ENCODE measurements at places on chromosomes 5 and 9.
A peak's percentile ranks its signal among the peaks of the same experiment; 100 is the strongest.

- no peak for DNase-seq
Observed at GRCh38 chr5:79120221-79120620, 8.6 kb downstream of the BHMT start.

DNA sequence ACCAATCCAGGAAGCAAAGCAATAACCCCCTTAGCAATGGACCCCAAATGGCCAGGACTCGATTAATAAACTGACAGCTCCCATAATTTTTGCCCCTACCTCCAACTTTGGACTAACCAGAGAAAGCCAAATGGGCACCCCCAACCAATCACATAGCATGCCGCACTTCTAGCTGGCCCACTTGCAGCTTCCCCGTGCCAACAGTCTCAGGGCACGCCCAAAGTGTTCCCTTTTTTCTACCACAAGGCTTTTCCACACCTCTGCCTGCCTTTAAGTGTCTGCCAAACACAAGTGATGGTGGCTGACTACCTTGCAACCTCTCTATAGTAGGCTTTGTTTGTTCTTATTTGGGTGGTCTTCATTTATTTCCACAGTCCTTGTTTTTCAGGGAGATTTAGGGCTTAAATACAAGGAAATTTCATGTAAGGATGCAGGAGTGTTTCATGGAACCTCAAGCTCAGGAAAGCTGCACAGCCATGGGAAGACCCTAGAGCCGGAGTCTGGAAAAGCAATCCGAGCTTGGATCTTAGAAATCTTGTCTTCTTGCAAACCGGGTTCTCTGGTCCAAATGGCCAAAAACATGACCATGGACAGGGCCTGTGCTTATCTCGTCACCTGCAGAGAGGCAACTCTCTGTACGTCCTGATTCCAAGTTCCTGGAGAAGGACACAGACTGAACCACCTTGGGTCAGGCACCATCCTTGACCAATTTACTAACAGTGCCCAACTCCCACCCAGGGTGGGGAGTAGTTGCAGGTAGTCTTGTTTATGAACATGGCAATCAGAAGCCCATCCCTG is 89.2 kb downstream of the THBS4 start:
- DNase-seq = no peak

- no peak for DNase-seq
Observed at GRCh38 chr5:150270541-150271295, 18.9 kb downstream of the CAMK2A start.

DNA sequence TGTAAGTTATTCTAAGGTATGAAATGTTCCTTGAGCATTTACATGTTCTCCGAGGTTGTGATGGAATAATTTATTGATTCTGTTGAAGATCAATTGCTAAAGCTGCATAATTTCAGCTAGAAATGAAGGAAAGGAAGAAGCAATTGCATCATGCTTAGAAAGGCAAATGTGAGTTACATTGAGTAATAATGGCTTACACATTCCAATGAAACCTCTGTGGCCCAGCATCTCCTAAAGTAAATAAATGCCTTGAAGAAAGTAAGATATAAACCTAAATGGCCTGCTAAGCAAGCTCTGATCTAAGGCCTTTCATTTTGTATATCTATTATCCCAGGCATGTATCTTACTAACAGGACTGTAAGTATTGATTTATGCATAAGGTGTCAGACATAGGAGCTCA is 677.3 kb upstream of the RGMB start:
- no peak for DNase-seq

GRCh38 chr9:89177944-89178829 is at the start of gene SHC3:
Gene SHC3, minus strand, starts transcription at chr9:89178818. Its CDS starts 358 bp downstream, at chr9:89178460.
- no peak for DNase-seq

DNA sequence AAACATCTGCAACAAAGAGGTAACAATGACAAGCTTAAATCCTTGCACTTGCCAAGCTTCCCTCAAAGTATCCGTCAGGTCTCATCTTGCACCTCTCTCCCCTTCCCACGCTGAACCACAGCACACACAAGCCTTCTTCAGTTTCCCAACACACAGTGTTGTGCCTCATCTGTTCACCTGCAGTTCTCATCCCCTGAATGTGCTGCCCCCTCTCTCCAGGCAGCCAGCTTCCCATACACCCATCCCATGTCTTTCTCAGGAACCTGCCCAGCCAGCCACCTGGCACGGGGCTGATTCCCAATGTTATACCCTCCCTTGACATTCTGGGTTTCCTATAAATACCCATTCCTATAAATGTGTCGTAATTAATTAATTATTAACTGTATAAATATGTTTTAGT is 314.8 kb downstream of the PRELID2 start:
- DNase-seq = no peak

DNA sequence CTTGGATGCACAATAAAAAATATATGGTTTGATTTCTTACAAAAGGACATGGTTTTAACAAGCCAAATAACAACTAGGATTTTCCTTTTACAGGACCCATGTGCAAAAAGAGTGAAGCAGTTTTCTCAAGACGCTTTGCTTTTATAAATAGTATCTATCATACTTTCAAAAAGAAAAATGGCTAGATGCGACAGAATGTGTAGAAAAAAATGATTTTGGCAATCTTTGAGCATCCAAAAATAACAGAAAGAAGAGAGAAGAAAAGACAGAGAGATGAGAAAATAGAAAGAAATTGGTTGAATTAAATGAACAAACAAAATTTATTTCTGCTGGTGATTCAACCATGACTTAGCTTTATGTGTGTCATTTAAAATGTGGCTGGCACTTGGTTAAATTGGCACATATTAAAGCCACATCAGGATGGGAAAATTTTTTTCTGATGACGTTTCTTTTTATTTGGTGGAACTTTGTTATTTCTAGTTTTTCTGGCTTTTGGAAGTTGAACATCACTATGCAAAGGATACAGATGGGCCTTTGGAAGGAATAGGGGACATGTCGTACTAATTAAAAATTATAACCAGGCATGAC is 35.6 kb upstream of the NREP start:
- DNase-seq = no peak

DNA sequence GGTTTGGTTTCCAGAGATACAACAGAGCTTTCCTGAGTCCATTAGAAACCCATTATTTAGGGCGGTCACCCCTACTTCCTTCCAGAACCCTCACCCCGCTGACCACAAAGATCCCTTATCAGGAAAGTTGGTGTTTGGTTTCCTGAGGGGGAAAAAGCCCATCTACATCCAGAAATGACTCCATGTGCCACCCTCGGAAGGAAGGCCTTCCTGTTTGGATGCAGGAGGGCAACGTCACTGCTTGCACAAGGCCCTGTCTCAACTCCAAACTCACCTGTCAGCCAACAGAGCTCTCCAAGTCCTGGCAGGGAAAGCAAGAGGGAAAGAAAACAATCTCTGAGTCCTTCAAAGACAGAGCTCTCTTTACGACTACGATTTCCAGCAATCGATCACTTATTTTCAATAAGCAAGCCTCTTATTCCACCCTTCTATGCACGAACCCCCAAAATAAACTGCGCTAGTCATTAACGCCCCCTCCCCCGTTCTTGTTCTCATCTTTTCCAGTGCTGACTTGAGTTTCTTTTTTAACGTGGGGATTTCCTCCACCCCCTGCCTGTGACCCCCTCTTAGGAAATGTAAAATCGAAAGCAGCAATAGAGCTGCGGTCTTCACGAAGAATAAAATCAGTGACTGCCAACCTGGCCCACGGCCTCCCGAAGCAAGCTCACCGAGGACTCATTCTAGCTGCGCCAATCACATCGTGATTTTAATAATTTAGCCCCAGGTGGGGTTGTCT is 35.7 kb upstream of the NTNG2 start:
- DNase-seq = peak; percentile 56

DNA sequence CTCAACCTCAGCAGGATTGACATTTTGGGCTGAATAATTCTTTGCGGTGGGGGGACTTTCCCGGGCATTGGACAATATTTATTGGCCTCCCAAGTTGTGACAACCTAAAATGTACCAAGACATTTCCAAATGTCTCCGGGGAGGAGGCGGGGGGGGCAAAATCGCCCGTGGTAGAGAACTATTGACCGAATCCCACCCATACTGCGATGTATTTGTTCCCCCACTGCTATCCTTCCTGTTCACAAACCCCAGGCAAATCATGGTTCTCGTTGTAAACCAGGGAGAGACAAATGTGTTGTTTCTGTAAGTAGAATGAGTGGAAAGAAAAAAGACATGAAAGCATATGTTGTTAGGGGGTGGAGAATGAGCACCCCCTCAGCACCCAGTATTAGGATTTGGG is 141.9 kb downstream of the PSAT1 start:
- DNase-seq = no peak

DNA sequence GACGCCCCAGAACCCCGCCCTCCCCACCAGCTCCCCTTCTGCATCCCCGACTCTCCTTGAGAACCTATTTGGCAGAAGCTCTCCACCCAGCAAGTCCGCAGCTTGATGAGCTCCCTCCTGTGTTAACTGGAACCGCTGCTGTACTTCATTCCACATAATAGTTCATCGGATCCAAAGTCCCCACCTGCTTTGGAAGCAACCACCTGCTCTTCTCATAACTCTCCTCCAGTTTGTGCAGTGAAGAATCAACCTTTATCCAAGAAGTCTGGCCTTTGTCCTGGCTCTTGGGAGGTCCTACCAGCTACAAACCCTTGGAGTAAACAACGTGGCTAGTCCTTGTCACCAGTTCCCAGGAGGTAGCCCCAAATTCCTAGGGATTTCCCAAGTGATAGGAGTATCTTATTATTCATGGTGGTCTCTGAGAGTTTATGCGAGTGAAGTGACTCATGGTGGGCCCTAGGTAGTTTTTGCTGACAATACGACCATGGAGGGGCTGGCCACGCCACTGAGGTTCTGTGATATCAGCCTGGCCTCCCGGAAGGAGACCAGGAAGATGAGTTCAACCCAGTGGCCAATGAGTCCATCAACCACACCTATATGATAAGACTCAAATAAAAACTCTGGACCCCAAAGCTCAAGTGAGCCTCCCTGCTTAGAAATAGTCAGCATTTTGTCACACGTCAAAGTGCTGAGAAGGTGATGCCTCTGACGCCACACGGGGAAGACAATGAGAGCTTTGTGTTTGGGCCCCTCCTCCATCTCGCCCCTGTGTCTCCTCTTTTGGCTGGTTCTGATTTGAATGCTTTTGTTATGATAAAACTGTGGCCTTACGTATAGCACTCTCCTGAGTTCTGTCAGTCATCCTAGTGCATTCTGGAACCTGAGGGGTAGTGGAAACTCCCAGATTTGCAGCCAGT is 3.6 kb upstream of the IL4 start:
- no peak for DNase-seq

DNA sequence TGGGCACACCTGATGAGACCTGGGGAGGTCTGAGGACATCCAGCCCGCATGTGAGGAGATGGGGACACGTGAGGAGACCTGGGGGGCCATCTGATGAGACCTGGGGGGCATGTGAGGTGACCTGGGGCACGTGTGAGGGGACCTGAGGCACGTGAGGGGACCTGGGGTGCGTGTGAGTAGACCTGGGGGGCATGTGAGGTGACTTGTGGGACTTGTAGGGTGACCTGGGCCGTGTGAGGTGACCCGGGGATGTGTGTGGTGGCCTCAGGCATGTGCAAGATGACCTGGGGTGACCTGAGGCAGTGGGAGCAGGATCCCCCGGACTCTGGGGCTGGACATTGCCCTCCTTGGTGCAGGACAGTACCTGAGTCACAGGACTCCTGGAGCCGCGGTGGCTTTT is 30.6 kb downstream of the PNPLA7 start:
- DNase-seq = no peak

- no peak for DNase-seq
Observed at GRCh38 chr9:127106466-127106855, 16.0 kb downstream of the ANGPTL2 start.

DNA sequence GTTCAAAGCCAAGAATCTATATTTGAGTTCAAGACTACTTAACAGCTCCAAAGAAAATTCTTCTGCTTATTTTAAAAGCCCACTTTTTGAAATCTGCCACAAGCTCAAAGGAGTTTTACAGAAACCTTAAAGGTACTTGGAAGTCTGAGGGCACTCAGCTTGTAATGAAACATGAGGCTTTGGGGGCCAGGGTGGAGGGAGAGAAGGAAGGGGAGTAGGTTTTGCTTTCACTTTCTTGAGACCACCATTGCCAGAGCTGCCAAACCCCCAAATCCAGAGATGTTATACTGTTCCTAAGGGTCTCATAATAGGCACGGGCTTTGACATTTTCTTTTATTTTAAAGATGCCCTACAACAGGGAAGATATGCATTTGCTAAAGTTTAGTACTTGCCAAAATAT is 42.6 kb upstream of the TNFAIP8 start:
- DNase-seq = no peak

- DNase-seq = no peak
Observed at GRCh38 chr9:134181648-134182034, 17.3 kb upstream of the RNU6ATAC start.

GRCh38 chr9:101716629-101717028 is 21.8 kb downstream of the GRIN3A start:
- no peak for DNase-seq

DNA sequence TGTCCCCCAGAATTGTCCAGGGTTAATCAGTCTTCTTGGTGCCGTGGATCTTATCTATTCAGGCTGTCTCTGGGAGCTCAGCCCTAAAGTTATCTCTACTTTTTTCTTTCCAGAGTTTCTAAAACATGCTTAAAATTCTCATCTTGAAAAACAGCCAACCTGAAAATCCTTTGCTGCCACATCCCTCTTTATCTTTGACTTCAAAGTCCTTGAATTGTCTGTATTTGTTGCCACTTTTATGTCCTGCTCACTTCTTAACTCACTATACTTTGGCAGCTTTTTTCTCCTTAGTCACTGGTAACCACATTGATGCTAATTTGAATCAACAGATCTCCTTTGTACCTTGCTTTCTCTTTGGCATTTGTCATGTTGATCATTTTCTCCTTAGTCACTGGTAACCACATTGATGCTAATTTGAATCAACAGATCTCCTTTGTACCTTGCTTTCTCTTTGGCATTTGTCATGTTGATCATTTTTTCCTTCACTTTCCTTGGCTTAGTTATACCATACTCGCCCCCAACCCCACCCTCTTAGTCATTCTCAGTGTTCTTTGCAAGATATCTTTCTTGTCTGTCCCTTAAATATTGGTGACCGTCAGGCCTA is 8.5 kb downstream of the DMXL1 start:
- DNase-seq = no peak

- DNase-seq = peak; percentile 32
Observed at GRCh38 chr5:115170134-115170928, 623 bp upstream of the TRIM36 start.

- no peak for DNase-seq
Observed at GRCh38 chr5:158876263-158876942, 223.3 kb downstream of the EBF1 start.

- DNase-seq = no peak
Observed at GRCh38 chr9:90842996-90843395, 41.4 kb downstream of the SYK start.

GRCh38 chr5:139911425-139912120 is 116.0 kb downstream of the PSD2 start:
- DNase-seq = no peak

GRCh38 chr5:146667633-146668272 is 151.8 kb upstream of the GPR151 start:
- DNase-seq = no peak

DNA sequence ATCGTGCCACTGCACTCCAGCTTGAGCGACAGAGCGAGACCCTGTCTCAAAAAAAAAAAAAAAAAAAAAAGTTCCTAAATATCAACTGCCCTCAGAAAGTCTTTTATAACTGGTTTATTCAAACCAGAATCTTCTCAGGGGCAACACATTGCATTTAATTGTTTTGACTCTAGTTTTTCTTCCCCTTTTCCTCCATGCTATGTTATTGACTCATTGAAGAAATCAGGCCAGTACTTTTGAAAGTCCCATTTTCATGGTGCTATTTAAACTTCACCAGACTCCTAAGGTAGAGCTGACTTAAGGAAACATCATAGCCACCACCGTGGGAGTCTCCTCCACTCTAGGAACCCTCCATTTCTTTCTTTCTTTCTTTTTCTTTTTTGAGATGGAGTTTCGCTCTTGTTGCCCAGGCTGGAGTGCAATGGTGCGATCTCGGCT is 83.1 kb upstream of the IL6ST start:
- DNase-seq = no peak

- DNase-seq = no peak
Observed at GRCh38 chr5:108911055-108911454, 163.4 kb downstream of the FER start.

All from GM13976 (cell line).